Glomerular endothelial cell (primary cell): ENCODE measurements at places on chromosomes 4 and X. TPM values are rescaled to one million over a fixed set of nuclear protein-coding genes. Genes with fewer than 3 reads are reported as not detected.

GRCh38 chr4:51906167-51906958 is 63.4 kb downstream of the DCUN1D4 start:
- peak; percentile 63 for DNase-seq

DNA sequence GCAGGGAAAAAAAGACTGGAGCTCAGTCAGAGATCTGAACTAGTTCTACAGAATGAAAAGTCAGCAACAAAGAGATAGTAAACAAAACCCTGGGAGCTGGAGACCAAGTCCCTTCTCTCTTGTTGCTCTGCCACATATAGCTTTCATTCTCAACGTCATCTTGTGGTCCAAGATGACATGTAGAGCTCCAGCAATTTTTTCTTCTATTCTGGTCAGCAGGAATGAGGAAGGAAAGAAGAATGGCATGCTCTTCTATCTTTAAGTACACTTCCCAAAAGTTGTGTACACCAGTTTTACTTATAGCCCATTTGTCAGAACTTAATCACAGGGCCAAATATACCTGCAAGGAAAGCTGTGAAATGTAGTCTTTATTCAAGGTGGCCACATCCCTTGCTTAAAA is 45.6 kb downstream of the RAP2C start:
- no peak for DNase-seq

CSAG2 gene
- not detected in 2 replicates for total RNA-seq

DNA sequence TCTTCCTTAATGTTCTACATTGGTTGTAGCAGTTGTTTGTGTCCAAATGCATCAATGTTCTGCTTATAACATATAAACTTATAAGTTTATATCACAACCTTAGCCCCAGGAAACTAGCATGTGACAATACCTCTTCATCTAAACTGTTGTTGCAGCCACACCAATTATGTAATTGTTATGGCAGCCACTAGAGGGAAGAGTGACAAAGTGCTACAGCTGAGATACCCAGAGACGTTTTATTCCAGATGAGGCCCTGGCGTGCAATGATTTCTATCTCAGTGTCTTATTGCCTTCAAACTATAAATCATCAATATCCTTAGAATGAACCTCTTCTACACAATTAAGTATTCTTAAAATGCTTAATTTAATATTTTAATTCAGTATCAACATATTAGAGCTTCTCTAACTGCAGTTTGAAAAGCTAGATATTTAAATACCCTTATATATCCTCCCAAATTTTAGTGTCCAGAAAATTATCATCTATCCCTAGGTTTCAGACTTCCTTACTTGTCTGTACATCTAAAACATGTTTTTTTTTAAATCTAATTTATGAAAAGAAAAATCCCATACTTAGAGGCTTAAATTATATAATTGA is 171.6 kb downstream of the PCDH10 start:
- peak; percentile 5 for DNase-seq

- DNase-seq: no peak
These were observed 7.6 kb downstream of the ANOS1 start for GRCh38 chrX:8724300-8724699.

STOX2 gene
- total RNA-seq: 1.1 TPM in 2 replicates

HHIP gene
- 21.0 and 143 TPM in 2 replicates for total RNA-seq

GRCh38 chrX:19515615-19516105 is 352 bp upstream of the MAP3K15 start:
- no peak for DNase-seq

DNA sequence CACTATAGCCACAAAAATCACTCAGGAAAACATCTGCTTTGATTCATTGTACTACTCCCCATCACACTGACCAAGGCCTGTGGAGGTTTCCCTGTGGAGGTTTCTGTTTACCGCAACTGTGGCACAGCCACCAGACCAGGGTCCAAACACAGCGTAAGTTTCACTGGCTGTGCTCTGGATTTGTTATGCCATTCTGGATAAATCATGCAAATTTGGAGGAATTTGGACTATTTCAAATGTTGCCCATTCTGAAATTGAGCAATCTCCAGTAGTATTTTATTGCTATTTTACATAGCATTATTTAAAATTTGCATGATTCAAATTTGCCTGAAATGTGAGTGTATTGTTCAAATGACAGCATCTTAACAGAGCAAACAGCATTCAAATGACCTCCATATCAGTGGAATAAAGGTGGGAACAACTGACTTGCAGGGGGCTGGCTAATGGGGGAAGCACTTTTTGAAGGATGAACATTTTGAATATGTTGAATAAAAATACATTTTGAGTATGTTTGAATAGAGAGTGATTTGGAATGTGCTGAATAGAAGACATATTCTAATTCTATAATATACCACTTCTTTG is 66.1 kb upstream of the ACSL1 start:
- DNase-seq: no peak

GRCh38 chr4:182042945-182043344 is 200.3 kb upstream of the TENM3 start:
- DNase-seq: no peak

SPIN4 gene
- 13.7 and 16.6 TPM in 2 replicates for total RNA-seq

- DNase-seq: no peak
These were observed 106.3 kb downstream of the CDS1 start for GRCh38 chr4:84689197-84689596.

DNA sequence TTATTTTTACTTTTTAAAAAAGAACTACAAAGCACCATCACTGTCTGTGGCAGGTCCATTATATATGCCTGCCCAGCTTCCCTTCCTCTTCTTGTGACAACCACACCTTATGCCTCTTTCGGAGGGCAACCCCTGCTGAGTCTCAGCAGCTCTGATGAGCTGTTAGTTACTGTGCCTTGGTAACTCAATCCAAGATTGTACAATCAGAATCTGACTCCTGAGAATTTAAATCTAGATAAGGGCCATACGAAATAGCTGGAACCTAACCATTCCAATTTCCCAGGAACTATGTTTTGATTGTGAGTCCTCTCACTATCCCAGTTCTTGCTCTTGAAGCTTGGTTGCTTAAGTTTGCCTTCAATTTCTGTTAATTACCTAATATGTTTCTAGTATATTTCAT is 61.9 kb downstream of the ADAMTS3 start:
- no peak for DNase-seq

DNA sequence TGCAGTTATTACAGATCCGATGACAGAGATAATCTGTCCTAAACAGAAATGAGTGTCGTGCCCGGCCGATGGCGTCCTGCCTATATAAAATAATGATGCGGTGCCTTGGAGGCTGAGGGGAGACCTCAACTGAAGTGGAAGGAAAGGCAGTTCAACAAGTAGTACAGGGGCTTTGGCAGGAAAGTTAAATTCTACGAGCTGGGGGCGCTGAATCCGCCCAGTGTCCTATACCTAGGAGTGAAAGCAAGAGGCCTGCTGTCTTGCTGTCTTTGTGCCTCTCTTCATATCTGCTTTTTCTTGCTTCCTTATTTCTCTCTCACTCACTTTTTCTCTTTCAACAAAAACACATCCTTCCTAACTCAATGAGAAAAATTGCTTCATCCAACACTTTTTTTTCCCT is 82.2 kb upstream of the PRPS2 start:
- no peak for DNase-seq

TMEM154 gene
- total RNA-seq: 6.7 and 8.6 TPM in 2 replicates

DNA sequence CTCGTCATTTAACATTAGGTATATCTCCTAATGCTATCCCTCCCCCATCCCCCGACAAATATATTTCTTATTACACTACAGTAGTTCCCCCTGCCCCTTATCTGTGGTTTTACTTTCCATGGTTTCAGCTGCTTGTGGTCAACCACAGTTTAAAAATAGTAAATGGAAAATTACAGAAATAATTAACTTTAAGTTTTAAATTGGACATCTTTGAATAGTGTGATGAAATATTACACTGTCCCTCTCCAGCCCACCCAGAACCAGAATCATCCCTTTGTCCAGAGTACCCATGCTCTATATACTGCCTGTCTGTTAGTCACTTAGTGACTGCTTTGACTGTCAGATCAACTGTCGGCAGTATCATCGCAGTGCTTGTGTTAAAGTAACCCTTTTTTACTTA is 47.4 kb upstream of the VEGFC start:
- DNase-seq: no peak

- DNase-seq: no peak
These were observed 28.2 kb downstream of the SH3TC1 start for GRCh38 chr4:8227201-8227770.

- no peak for DNase-seq
These were observed 8.0 kb downstream of the MSX1 start for GRCh38 chr4:4867375-4868039.

NUP62CL gene
- total RNA-seq: 3.4 TPM in 1 of 2 replicates, not detected in the other

DNA sequence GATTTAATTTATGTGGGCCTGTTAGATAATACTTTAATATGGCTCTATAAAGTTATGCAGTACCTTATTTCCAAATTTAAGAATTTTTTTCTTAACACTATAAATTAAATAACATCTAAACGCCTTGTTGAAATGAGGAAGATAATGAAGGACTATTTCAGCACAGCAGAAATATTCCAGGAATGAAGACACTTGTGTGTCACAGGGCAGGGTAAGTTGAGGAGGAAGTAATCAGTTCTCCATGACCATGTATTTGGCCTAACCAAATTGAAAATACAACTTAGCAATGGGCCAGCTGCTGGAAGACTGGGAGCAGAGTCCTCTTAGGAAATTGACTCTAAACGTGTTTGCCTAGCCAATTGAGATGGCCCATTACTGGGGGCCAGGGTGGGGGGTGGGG is 16.9 kb downstream of the CXCL3 start:
- DNase-seq: no peak

GRCh38 chrX:153685751-153686696 is 1.7 kb upstream of the SLC6A8 start:
- DNase-seq: no peak

DNA sequence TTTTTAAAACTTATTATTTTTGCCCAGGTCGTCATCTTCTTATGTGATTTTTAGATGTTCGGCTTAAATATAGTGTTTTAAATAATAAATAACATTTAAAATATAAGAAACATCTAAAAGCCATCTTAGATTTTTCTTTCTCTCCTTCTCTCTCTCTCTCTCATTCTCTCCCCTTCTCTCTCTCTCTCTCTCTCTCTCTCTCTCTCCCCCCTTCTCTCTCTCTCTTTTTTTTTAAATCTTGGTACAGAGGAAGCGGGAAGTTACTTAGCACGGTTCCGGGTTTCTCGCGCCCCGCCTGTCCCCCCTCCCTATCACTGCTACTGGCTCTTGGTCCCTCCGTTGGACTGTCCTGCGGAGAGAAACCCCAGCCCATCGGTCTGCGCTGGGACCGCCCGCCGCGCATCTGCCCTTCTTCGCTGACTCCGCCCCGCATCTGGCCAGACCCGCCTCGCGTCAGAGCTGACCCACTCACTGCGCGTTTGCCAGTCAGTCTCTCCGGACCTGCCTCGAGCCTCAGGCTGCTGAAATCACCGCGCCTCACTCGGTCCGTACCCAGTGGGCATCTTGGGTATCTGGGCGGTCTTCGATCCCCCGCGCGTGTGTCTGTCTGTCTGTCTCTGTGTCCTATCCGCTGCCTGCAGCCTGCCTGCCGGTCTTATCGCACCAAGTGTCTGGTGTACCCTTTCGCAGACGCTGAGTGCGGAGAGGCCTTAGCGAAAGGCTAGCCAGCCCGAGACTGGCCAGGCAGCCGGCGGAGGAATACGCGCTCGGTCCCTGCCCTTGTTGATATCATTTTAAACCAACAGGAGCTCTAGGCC is at the start of gene PABPC5:
Gene PABPC5 (plus strand): TSS at position 489 of the 818 bp plus-strand sequence. CDS start 739 bp downstream, outside the sequence.
- DNase-seq: no peak

FAM47A gene
- total RNA-seq: not detected in 2 replicates

DNA sequence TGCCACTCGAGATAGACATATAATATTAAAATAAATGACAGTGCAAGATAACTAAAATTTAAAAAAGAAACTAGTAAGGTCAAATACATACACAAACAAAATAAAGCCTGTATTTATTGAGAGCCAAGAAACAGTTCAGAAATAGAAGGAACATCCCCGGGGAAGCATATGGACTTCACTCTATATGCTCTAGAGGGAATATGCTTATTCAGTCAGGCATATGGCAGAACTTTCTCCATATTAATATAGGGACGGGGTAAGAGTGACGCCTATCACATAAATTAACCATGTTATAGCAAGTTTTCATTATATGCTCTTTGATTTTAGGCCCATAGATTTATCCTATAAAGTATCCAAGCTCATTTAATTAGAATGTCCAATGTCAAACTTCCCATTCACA is 56.7 kb upstream of the EFHC2 start:
- DNase-seq: no peak

SPP1 gene
- total RNA-seq: 6.7 and 33.4 TPM in 2 replicates

- peak; percentile 31 for DNase-seq
These were observed 126.6 kb downstream of the ASB9 start for GRCh38 chrX:15143050-15143824.

GRCh38 chr4:63937961-63938360 is 471.3 kb downstream of the TECRL start:
- no peak for DNase-seq

- no peak for DNase-seq
These were observed 170.2 kb upstream of the NUDT6 start for GRCh38 chr4:123092586-123092985.

DNA sequence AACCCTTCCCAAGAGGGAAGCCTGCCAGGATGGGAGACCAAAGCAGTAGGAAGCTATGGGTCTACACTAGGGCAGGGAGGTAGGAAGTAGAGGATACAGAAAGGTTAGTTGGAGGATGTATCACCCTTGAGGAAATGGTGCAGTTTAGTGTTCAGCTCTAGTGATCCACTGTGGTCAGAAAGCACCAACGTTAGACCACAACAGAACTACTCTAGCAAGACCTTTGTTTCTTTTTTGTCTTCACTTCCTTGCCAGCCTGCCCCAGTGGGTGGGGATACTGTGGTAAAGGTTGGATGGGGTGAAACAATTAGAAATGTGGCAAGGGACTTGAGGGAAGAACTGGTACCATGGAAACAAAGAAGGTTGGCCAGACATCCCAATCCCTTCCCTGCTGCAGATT is 83.3 kb downstream of the DDIT4L start:
- no peak for DNase-seq

RAB41 gene
- not detected in 2 replicates for total RNA-seq

LINC00632 gene
- 3.9 and 7.2 TPM in 2 replicates for total RNA-seq

- no peak for DNase-seq
These were observed 110.0 kb downstream of the SOWAHB start for GRCh38 chr4:76787898-76788297.

DNA sequence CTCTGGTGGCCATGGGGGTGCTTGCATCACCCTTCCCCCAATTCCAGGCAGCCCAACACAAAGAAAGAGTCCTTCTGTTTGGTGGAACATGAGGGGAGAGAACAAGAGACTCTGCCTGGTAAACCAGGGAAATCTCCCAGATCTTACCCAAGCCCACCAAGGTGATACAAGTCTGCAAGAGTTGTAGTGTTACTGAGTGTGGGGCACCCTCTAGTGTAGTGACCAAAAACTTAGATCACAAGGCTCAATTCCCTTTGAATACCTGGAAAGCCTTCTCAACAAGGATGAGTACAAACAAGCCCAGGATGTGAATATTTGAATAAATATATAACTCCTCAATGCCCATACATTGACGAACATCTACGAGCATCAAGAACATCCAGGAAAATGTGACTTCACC is 64.7 kb downstream of the IL13RA2 start:
- no peak for DNase-seq

- no peak for DNase-seq
These were observed 19.4 kb downstream of the MTTP start for GRCh38 chr4:99593781-99594641.

TBC1D9 gene
- 62.1 and 72.3 TPM in 2 replicates for total RNA-seq
